Tibial nerve (tissue), 4 donors: ENCODE measurements at places on chromosomes 7 and 10. TPM values are rescaled to one million over a fixed set of nuclear protein-coding genes. Genes with fewer than 3 reads are reported as not detected.

- DNase-seq, result no peak
These were observed 237.3 kb downstream of the MAD1L1 start for GRCh38 chr7:1995426-1995825.

DNA sequence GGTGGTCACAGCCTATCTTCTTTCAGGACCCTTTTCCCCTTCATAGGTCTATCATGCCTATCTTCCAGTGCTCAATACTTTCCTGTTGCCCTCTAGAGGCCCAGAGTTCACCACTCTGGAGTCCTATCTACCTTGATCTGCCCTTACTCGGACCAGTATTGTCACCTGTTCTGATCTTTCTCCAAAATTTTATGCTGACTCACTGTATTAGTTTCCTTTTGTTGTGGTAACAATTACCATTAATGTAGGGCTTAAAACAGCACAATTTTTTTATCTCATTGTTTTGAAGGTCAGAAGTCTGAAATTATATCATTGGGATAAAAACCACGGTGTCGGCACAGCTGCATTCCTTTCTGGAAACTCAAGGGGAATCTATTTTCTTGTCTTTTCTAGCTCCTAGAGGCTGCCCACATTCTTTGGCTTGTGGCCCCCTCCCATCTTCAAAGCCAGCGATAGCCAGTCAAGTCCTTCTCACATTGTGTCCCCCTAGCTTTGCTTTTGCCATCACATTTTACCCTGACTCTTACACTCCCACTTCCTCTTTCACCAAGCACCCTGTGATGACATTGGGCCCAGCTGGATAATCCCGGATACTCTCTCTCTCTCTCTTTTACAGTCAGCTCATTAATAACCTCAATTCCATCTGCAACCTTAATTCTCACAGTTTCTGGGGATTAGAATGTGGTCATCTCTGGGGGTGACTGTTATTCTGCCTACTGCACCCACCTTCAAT, 54.6 kb downstream of the TFAM start:
- DNase-seq, result no peak

DNA sequence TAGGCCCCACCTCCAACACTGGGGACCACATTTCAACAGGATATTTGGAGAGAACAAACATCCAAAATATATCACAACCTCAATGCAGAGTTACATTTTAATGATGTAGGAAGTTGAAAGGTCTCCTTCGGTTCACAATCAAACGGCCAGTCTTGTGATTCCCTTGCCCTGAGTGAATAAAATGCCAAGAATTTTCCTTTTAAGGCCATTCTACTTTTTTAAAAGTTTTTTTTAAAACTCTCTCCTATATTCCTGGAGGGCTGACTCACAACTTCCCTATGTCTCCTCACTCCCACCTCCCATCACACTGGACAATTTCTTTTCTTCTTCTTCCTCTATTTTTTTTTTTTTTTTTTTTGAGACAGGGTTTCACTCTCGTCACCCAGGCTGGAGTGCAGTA, 693.6 kb upstream of the AUTS2 start:
- DNase-seq, result no peak

GRCh38 chr7:157058068-157058467, 47.6 kb upstream of the MNX1 start:
- no peak for DNase-seq

- no peak for DNase-seq
These were observed 50.9 kb downstream of the AFAP1L2 start for GRCh38 chr10:114353383-114353782.

DNA sequence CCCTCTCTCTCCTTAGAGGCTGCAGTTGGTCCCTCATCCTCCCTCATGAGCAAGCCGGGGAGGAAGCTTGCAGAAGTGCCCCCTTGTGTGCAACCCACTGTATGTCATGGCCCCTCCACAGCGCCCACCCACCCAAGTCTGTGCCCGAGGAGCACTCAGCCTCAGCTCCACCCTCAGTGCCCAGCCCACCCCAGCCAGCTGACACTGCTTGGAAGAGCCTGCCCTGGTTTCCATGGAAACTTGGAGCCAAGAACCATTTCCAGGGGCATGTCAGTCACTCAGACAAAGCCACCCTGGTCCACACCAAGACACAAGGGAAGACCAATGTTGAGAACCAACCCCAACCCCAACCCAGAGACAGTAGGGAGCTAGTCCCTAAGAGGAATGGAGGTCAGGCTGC, 79.5 kb downstream of the PAX2 start:
- no peak for DNase-seq

Gene GDF10
- total RNA-seq, result 20.1 TPM

GRCh38 chr7:159071260-159071659, 73.4 kb downstream of the VIPR2 start:
- DNase-seq, result no peak

Gene OR13A1
- total RNA-seq, result not detected

DNA sequence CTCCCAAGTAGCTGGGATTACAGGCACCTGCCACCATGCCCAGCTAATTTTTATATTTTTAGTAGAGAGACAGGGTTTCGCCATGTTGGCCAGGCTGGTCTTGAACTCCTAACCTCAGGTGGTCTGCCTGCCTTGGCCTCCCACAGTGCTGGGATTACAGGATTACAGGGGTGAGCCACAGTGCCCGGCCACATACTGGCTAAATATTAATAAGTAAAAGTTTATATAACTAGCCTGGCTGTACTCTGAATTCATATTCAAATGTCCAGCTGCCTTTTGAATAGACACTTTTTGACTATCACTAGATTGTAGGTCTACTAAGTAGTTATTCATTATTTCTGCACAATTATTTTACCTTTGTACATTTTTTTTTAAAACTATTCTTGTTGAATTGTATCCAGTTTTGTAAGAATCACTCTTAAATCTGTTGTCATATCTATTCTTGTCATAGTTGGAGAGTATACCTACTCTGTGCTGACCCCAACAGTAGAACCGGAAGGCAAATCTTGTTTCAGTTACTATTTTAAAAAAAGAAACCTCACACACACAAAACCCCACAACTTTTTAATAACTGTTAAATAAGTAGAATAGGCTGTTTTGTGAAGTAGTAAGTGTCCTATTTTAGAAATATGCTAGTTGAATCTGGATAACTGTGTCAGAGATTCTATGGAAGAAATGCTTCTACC, 29.6 kb downstream of the MINPP1 start:
- DNase-seq, result no peak

Gene CHRM2
- not detected for total RNA-seq

Gene GNG11
- total RNA-seq, result 21.2 TPM

- no peak for DNase-seq
These were observed 39.6 kb downstream of the STAM start for GRCh38 chr10:17683541-17683940.

- no peak for DNase-seq
These were observed 24.6 kb upstream of the MRPS33 start for GRCh38 chr7:141039376-141039775.

GRCh38 chr7:66036788-66037187, 38.8 kb upstream of the ASL start:
- no peak for DNase-seq

DNA sequence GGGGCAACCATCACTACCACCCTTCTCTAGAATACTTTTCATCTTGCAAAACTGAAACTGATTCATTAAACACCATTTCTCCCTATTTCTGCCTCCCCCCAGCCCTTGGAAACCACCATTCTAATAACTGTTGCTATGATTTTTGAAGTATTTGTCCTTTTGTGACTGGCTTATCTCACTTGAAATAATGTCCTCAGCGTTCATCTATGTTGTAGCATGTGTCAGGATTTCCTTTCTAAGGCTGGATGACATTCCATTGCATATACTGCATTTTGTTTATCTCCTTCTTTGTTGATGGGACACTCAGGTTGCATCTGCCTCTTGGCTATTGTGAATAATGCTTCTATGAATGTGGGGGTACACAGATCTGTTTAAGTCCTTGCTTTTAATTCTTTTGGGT, 327.6 kb upstream of the ZNF32 start:
- no peak for DNase-seq

Gene IFIT3
- 7.2 TPM for total RNA-seq
